AG08395 (cell line): ENCODE measurements at places on chromosomes 5 and 9.
A peak's percentile ranks its signal among the peaks of the same experiment; 100 is the strongest.

DNA sequence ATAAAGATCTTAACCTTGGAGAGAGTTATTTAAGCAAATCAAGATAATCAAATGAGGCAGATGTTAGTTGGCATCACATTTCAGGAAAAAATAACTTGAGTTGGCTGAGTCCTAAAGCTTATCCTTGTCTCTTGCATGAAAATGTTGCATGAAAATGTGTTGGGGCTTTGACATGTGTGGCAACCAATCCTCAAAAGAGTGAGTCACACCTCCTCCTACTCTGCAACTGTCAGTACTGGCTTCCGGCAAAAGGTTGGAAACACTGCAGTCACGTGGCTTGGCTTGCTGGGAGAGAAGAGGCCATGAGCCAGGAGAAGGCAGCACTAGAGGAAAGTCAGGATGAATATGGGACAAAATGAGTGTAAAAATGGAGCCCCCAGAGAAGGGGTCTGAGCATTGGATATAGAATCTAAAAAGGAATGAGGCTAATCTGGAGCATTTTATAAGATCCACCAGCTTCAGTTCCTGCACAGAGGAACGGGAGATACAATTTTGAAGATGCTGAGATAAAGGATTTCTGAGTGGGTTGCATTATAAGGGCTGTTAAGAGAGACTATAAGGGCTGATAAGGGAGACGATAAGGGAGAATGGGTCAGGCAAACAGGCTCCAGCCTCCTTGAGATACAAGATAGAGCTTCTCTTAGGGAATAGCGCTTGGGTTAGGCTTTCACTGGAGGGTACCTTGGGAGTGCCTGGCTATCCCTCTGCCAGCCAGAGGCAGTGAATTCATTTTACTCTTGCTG, 43.1 kb downstream of the SPATA31D1 start:
- peak; percentile 69 for DNase-seq

DNA sequence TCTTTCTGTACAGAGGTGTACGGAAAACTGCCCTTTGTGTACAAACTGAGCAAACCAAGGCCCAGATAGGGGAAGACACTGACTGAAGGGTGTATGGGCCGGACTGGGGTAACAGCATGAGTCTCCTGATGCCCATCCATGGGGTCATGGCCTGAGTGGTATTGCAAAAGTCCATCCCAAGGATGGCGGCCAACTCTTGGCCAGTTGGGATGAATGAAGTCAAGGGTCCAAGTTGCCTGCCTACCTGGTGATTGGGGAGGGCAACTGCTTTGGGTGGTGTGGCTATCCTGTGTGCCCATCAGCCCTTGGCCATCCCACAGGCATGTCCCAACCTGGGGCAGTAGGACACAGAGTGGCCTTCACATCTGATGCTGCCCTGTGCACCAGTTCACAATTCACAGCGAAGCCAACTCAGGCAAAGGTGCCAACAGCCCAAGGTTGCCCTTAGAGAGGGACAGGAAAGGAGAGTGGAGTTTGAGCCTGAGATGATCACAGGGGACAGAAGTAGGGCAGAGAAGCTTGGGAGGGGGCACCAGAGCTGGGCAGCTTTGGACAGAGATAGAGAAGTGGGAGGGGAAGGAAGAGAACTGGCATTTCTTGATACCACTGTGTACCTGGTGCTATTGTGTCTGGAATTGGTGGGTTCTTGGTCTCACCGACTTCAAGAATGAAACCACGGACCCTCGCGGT, 46.6 kb downstream of the COL15A1 start:
- no peak for DNase-seq

DNA sequence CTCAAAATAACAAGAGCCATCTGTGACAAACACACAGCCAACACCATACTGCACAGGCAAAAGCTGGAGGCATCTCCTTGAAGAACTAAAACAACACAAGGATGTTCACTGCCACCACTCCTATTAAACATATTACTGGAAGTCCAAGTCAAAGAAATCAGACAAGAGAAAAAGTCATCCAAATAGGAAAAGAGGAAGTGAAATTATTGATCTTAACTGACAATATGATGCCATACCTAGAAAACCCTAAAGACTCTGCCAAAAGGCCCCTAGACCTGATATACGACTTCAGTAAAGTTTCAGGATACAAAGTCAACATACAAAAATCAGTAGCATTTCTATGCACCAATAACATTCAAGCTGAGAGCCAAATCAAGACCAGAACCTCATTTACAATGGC, 30.0 kb upstream of the MACIR start:
- DNase-seq, result no peak

DNA sequence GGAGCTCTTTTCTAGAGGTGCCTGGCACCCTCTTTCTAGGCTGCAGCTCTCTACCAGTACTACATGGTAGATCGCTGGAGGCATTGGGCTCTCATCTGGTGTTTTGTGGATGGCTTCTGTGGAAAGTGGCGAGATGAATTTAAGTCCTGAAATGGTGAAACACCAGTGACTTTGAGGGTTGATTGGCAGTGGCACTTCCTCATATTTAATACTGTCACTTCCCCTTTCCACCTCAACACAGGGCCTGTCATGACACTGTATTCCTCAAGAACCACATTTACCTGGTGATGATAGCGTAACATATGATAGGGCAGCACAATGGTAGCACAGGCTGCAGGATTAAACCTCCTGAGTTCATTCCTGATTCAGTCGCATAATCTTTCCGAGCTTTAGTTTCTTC, 132.1 kb downstream of the KDM4C start:
- DNase-seq, result no peak

GRCh38 chr9:132018957-132019405, 60.7 kb downstream of the MED27 start:
- no peak for DNase-seq

DNA sequence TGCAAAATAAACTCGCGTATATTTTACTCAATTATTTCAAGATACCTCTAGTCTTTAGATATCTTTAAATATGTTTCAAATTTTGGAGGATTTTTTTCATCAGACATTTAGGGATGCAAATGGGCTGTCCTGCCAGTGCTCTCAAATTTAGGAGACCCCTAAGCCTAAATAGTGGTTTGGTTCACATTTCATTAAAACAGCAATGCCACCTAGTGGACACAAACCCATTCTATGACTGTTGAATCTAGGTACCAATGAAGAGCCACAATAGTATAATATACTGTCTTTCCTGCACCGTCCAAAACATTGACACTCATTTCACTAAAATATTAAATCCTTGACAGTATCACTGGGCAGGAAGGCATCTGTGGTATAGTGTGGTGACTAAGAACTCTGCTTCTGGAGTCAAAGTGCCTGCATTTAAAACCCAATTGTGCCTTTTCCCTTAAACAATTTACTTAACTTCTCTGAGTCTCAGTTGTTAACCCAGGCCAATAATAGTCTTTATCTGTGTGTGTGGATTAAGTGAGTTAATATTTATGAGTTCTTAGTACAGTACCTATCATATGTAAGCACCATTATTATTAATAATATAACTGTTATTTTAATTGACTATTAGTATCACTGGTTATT, 148.0 kb downstream of the RORB start:
- peak; percentile 4 for DNase-seq

DNA sequence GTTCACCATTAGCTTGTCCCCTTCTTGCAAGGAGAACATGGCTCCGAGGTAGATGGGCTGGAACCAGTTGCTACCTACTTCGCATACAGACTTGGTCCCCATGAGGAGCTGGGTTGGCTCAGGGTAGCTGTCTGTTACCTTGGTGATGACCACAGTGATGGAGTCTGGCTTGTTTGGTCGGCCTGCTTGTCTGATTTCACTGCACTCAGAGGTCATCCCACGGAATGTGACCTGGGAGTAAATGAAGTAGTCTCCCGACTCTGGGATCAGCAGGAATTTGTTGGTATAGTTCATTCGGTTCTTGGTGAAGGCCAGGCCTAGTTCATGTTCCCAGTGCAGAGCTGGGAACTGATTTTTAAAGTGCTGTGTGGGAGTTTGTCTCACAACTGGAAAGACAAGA, 15.3 kb downstream of the TNFSF15 start:
- no peak for DNase-seq

- no peak for DNase-seq
Observed at GRCh38 chr9:116899337-116900006, 212.4 kb downstream of the TRIM32 start.

DNA sequence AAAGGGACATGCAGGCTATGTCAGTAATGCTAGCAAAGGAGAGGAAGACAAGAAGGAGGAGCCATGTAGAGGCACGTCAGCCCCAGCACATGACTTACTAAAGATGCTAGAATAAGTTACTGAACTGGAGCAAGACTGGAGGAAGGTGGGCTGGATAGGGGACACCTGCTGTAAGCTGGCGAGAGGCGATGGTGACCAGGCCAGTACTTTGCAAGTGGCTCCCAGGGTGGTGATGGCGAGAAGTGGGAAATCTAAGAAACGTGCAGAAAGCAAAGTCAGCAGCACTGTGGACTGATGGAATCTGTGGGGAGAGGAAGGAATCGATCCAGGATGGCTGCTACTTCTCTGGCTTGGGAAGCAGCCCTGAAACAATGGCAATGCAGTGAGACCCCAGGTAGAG, 617.1 kb upstream of the ADAMTS16 start:
- no peak for DNase-seq

DNA sequence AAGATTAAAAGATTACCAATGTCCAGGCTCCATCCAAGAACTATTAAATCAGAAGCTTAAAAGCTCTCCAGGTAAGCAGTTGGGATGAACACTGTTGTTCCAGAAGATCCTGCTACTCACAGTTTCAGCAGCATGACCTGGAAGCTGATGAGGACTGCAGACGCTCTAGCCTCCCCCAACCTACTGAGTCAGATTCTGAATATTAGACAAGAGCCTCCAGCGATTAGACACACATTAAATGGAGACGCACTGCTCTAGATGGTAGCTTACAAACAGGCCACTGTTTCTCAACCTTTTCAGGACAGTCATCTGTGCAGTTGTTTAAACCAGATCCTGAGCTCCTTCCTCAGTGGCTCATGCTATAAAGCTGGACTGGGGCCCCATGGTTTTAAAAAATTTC, 54.3 kb downstream of the MTMR12 start:
- DNase-seq, result no peak

DNA sequence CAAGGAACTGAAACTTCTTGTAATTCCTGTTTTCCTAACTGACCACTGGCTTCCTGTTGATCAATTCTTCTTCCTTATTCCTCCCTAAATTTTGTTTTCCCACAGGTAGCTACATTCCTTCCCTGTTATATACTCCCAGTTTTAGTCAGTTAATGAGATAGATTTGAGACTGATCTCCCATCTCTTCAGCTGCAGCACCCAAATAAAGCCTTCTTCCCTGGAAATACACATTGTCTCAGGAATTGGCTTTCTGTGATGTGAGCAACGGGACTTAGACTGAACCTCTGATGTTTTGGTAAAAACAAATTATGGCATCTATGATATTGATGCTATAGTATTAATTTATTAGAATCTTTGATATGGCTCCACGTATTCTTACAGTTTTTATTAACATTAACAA, 617.3 kb upstream of the ST8SIA4 start:
- DNase-seq, result no peak
